Thoracic aorta (tissue), 2 donors: ENCODE measurements at places on chromosomes 1 and 21. TPM values are rescaled to one million over a fixed set of nuclear protein-coding genes. Genes with fewer than 3 reads are reported as not detected.

- no peak for DNase-seq
- no peaks in the 10 kb centered on the region for H3K27me3 ChIP-seq
- no peaks in the 10 kb centered on the region for H3K4me1 ChIP-seq
- H3K36me3 ChIP-seq = no peaks in the 10 kb centered on the region
- H3K27ac ChIP-seq = no peak overlapping the region
These were observed 300.8 kb upstream of the PROX1 start for GRCh38 chr1:213686983-213687382.

The CRABP2 gene
- total RNA-seq = 7.0 TPM

- no peaks in the 10 kb centered on the region for H3K27me3 ChIP-seq
- H3K4me1 ChIP-seq = no peaks in the 10 kb centered on the region
- no peak overlapping the region for H3K27ac ChIP-seq
- H3K36me3 ChIP-seq = no peaks in the 10 kb centered on the region
These were observed 120.1 kb downstream of the MATN1 start for GRCh38 chr1:30603081-30603858.

GRCh38 chr1:94115900-94116436, 5.0 kb downstream of the ABCA4 start:
- no peak overlapping the region for H3K27ac ChIP-seq
- H3K36me3 ChIP-seq = no peaks in the 10 kb centered on the region
- no peaks in the 10 kb centered on the region for H3K4me1 ChIP-seq
- H3K27me3 ChIP-seq = no peaks in the 10 kb centered on the region
- no peak overlapping the region for H3K4me3 ChIP-seq
- DNase-seq = no peak

DNA sequence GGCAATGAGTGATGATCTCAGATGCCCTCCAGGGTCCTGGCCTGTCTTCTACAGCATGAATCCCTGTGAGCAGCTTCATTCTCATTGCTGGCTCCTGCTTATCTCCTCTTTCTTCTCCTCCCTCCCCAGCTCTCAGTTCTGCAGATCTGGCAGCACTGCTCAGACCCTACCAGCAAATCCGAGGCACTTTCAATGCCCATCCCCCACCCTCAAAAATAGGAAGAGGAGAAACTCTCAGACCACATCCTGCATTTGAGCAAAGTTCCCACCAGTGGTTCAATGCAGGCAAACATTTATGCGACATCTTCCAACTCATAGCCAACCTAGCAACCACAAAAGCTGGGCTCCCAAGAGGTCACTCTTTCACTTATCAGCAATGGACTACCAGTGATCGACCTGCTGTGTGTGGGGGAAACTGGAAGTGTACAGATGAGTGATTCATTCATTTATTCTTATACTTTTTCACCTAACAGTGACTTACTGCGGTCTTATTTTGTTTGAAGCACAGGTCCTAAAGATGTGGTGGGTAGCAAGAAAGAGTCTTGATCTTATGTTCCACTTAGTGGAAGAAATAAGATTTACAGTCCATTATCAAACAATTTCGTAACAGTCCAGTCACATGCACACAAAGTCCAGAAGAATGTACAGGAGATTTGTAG, 5.8 kb upstream of the CHI3L2 start:
- no peak for DNase-seq
- H3K27me3 ChIP-seq = no peaks in the 10 kb centered on the region
- no peaks in the 10 kb centered on the region for H3K36me3 ChIP-seq
- H3K4me1 ChIP-seq = peaks cover 9% of the 10 kb centered on the region
- H3K27ac ChIP-seq = no peak overlapping the region

DNA sequence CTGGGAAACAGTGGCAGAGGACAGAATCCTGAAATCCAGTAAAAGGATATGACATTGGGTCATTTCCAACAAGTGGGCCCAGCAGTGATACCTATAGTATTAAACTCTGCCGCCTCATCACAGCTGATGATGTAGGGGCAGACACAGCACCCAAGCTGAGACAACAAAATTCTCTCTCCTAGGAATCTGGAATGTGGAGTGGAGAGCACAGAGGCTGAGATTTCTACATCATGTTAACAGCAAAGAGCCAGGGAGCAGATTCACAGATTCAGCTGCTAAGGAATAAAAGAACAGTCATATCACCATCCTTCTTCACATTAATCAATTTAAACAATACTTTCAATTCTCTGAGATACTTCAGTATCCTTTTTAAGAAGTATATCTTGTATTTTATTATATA, 61.9 kb downstream of the CRP start:
- no peak for DNase-seq
- no peak overlapping the region for H3K4me3 ChIP-seq
- H3K27ac ChIP-seq = no peak overlapping the region
- no peaks in the 10 kb centered on the region for H3K4me1 ChIP-seq
- no peaks in the 10 kb centered on the region for H3K36me3 ChIP-seq

DNA sequence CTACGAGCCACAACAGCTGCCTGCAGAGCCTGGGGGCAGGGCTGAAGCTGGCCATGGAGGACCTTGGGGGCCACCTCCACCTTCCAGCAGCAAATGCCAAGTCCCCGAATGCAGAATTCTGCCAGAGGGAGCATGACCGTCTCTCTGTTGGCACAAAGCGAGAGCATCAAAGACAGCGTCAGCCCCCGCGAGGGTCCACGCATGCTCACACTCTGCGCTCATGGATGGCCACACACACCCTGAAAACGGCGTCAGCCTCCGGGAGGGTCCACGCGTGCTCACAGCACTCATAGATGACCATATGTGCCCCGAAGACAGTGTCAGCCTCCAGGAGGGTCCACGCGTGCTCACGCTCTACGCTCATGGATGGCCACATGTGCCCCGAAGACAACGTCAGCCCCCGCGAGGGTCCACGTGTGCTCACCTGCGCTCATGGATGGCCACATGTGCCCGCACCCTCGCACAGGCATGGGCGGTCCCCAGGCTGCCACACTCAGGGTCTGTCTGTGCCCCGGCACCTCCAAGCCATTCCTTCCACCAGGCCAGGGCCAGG, 46.5 kb downstream of the MORN1 start:
- no peak for DNase-seq
- no peaks in the 10 kb centered on the region for H3K4me1 ChIP-seq
- no peaks in the 10 kb centered on the region for H3K36me3 ChIP-seq

GRCh38 chr1:41647221-41648135, 163.0 kb upstream of the EDN2 start:
- no peak overlapping the region for H3K4me3 ChIP-seq
- no peak for DNase-seq
- no peaks in the 10 kb centered on the region for H3K36me3 ChIP-seq
- H3K27ac ChIP-seq = no peak overlapping the region

GRCh38 chr1:217561446-217561845, 69.4 kb downstream of the GPATCH2 start:
- no peaks in the 10 kb centered on the region for H3K27me3 ChIP-seq
- no peak overlapping the region for H3K4me3 ChIP-seq
- no peaks in the 10 kb centered on the region for H3K36me3 ChIP-seq
- no peak overlapping the region for H3K27ac ChIP-seq
- no peak for DNase-seq

GRCh38 chr1:186780076-186780475, 48.7 kb upstream of the PLA2G4A start:
- no peaks in the 10 kb centered on the region for H3K4me1 ChIP-seq
- H3K27me3 ChIP-seq = no peaks in the 10 kb centered on the region
- H3K36me3 ChIP-seq = no peaks in the 10 kb centered on the region
- no peak overlapping the region for H3K27ac ChIP-seq
- no peak for DNase-seq
- no peak overlapping the region for H3K4me3 ChIP-seq

- H3K27me3 ChIP-seq = no peaks in the 10 kb centered on the region
- H3K36me3 ChIP-seq = no peaks in the 10 kb centered on the region
- peaks cover 95% of the 10 kb centered on the region for H3K4me1 ChIP-seq
- H3K27ac ChIP-seq = peak overlapping the region; percentile 82
These were observed 42.0 kb downstream of the GNG12 start for GRCh38 chr1:67791261-67791660.

DNA sequence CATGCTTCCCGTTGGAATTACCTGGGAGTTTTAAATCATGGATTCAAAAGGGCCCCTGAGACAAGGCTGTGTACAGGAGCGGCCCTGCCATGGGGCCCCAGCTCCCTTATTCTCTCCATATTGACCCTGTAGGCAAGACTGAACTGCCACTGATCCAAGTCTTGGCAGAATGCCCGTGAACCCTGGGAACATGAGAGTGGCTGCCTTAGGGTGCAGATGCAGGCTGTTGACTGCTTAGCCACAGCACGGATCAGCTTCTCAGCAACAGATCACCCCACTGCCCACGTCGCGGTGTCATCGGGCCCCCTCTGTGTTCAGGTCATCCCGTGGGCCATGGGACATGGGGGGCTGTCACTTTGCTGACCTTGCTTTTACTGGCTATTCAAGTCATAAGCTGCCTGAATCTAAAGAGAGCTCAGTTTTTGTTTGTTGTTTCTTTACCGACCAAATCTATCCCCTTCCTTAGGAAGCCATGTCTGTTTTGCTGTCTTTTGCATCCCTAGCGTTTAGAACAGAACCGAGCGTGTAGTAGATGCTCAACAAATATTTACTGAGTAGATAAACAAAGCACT, 83.4 kb downstream of the MATN1 start:
- H3K4me1 ChIP-seq = no peaks in the 10 kb centered on the region
- no peak overlapping the region for H3K27ac ChIP-seq
- no peaks in the 10 kb centered on the region for H3K36me3 ChIP-seq
- no peak overlapping the region for H3K4me3 ChIP-seq
- no peak for DNase-seq

GRCh38 chr21:45187646-45188045, 100.0 kb downstream of the POFUT2 start:
- H3K4me1 ChIP-seq = no peaks in the 10 kb centered on the region
- no peak overlapping the region for H3K27ac ChIP-seq

The MX2 gene
- total RNA-seq = 22.9 TPM

GRCh38 chr1:246564839-246565750, 966 bp downstream of the TFB2M start:
- H3K27me3 ChIP-seq = no peaks in the 10 kb centered on the region
- peaks cover 42% of the 10 kb centered on the region for H3K4me1 ChIP-seq
- no peak for DNase-seq
- peak overlapping the region; percentile 90 for H3K27ac ChIP-seq
- peaks cover 3% of the 10 kb centered on the region for H3K36me3 ChIP-seq
